ENCODE measurements at places on chromosomes 11 and 22.

DNA sequence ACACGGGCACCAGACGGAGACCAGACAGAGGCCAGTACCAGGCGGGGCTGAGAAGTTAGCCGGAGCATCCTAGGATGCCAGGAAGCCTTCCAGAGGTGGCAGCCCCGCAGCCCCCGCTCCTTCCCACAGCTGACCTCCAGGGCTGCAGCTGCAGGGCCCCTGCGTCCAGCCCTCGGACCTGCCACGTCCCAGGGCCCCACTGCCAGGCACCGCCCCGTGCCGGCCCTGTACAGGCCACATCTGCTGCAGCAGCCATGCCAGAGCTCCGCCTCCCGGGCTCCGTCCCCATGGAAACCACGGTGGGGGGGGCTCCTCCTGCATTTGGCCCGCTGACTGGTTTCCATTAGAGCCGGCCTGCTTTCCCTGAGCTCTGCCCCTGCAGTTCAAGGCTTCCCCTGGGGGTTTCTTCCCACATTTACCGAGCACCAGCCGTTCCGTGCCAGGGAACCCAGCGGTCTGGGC lies 62.5 kb upstream of the PPARA start:
- DNase-seq = peak; percentile 88

GRCh38 chr11:11247086-11247485 lies 106.0 kb downstream of the CSNK2A3 start:
- DNase-seq = no peak

GRCh38 chr22:45552580-45553350 lies 50.1 kb downstream of the FBLN1 start:
- DNase-seq = peak; percentile 68

DNA sequence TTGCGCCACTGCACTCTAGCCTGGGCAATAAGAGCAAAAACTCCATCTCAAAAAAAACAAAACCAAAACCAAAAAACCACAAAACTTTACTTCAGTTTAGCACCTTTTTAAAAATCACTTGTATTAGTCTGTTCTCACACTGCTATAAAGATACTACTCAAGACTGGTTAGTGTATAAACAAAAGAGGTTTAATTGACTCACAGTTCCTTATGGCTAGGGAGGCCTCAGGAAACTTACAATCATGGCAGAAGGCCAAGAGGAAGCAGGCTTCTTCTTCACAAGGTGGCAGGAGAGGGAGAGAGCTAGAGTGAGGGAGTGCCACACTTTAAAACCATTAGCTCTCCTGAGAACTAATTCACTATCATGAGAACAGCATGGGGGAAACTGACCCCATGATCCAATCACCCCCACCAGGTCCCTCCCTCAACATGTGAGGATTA lies 261.3 kb downstream of the TMEM135 start:
- no peak for DNase-seq
